ENCODE measurements at places on chromosomes 3 and 15.

GRCh38 chr3:38650248-38650951 lies 913 bp upstream of the SCN5A start:
- no peak for DNase-seq

DNA sequence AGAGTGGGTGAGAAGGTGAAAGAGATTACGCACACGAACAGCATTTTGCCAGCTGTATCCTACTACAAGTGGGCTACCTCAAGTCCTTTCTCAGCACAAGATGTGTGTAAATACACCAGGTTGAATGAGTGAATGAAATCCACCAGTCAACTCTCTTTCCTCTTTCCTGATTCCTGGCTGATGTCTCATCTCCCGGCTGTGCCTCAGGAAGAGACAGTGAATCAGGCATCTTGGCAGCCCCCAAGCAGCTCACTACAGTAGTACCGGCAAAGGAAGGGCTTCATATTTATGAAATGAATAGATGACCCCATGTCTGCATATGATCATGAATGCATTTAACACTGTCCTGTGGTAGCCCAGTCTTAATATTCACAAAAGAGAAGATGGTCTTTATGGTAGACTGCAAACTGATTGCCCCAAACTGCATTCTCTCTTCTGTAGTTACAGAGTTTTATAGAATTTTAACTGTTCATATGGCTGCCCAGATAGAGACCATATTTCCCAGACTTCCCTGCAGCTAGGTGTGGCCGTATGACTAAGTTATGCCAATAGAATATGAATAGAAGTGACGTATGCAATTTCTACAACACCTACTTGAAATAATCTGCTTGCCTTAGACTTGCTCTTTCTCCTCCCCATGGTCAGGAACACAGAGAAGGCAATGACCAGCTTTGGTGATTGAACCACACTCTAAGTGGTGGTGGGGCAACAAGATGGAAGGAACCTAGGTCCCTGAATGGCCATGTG lies 22.7 kb downstream of the MGLL start:
- no peak for DNase-seq

- DNase-seq, result no peak
Observed at GRCh38 chr3:3085782-3086181, 24.4 kb downstream of the IL5RA start.

DNA sequence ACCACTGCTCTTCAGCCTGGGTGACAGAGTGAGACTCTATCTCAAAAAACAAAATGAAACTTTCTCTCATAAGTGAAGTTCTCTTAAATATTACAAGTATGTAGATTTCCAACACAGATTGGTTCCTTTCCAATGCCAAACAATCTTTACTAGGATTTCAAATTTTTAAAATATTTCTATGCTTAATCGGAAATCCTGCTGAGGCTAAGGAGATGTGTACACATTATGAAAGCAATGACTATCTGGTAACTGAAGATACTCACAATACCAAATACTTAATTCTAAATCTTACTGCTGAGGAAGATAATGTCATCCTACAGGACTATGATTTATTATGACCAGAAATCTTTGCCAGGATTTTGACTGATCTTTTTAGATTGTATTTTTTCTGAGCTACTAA lies 255.6 kb upstream of the ZNF717 start:
- no peak for DNase-seq

DNA sequence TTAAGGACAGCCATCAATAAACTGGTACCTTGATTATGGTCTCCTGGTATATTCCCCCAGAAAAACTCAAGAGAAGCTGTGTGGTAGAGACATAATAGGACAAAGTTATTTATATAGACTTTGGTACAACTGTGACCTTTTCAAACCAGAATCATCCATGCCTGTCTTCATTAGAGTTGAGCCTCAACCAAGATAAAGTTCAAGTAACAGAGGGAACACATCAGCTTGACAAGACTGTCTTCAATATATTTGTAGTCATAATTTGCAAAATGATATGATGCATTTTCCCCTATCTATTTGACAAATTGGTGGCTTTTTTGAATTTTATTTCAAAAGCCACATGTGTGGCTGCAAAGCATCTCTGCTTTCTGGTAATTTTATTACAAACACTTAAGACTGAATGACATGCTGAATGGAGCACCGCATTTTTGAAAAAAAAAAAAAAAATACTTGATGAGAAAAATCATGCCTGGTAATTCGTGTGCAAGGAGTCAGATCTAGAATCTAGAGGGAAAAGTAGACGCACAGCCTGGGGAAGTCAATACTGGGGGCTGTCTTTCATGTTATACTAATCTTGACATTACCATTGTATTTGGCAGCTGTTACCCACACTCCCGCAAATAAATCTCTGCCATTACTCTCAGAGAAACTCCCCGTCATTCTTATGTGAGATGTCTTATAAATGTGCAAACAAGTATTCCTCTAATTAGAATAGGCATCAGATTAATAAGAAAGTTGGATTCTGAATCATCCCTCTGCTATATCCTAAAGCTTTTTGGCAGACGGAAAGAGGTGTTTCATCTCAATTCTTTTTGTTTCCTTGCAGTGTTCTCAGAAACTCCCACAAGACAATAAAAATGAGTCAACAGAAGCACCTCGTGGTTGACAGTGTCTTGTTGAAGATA lies 554.8 kb upstream of the CBLB start:
- no peak for DNase-seq

GRCh38 chr3:182238126-182238525 lies 526.4 kb downstream of the SOX2 start:
- peak; percentile 66 for DNase-seq

GRCh38 chr3:192817053-192817452 lies 89.7 kb upstream of the FGF12 start:
- no peak for DNase-seq

- DNase-seq, result no peak
Observed at GRCh38 chr3:43319794-43320193, 33.5 kb downstream of the SNRK start.

DNA sequence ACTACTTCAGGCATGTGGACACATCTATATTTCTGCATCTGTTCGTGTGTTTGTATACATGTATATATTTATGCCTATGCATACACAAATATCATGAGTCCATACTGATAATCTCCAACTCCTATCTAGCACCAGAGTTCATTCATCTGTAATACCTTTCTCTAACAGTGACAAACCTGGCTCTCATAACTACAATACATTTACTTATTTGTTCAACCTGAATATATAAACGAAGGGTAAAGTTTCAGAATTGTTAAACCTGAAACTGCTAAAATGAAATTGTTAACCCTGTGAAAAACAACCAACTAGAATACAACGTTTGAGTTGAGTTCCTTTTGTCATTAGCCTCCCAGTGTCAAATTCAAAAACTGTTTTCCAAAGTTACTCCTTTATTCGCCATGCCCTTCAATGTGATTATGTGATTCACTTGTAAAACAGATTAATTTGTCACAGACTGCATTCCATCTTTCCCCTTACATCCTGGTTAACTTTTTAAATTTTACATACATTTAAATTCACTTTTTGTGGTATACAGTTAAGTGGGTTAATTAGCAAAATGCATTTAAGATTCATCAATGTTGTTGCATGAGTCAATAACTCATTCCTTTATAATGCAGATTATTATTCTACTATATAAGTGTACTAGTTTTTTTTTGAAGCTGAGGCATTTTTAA lies 58.5 kb downstream of the PIK3R4 start:
- DNase-seq, result no peak

DNA sequence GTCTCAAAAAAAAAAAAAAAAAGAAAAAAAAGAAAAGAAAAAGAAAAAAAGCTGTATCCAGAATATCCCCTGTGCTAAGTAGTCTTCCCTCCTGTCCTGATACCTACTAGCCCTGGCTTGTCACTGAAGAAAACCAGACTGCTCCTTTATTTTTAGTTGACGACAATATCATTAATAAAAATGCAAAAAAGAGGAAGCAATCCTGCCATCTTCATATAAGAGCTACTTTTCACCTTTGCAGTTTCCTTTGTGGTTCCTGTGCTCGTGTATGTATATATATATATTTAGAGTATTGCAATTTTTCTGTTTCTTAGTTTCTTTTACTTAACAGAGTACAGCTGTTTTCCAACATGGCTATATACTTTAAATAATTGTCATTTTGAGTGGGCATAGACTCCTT lies 13.6 kb downstream of the C3orf20 start:
- DNase-seq, result no peak

DNA sequence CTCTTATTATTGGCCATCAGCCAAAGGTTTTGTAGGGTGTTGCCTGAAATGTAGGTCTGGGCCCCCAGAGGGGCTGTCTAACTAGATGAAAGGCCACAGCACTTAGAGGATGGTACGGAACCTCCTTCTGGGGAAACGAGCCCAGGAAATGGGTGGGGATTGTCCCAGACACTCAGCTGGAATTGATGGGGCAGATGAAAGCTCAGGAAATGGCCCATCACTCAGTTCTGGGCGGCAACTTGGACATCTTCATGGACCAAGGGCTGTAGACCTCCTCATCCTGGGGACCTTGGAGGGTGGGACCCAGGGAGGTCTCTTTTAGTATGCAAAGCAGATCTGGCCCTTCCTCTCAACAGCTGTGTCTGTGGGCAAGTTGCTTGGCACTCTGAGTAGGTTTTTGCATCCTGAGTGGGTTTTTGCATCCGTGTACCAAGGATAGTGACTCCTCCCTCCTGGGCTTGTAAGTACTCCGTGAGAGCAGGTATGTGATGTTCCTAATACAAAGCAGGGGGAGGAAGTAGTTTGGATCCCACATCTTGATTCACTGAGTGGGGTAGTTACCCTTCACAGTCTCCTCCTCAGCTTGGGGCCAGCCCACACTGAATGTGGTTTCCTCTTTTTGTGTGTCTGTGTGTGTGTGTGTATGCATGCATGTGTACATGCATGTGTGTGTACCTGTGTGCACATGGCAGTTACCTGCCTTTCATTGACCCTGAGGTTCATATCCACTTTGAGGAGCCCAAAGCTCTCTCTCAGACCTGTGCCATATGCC lies 292.0 kb downstream of the RPLP1 start:
- DNase-seq, result peak; percentile 43

DNA sequence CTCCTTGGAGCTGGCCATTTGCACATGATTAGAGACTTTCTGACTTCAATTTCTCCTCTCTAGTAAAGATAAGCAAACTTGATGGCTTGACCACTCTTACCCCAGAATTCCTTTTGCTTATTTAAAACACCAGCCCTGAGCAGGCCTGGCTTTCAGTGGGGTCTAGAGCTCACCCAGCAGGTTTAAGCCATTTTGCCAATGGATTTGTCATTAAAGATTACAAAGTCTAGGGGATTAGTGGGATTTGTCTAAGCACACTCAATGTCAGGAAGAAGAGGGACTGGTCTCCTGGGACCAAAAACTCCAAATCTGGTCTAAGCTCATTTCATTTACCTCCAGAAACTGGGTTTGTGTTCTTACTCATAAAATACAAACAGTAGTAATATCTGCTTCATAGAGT lies 57.3 kb upstream of the SNTN start:
- DNase-seq, result no peak

DNA sequence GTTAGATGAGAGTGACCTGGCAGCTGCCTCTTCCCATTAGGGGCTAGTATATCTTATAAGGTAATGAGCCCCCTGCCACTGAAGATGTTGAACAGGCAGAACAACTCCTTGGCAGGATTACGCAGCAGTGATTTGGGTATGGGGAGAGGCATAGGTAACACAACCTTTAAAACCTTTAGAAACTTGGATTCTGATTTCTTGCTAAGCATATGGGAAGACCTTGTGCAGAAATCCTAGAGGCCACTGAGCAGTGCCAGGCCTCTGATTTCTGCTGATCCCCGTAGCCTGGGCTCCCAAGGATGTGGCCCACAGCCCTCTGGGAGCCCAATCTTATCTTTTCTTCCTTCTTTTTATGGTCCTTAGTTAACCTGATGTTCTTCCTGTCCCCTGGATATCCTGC lies 237.9 kb upstream of the ROPN1 start:
- peak; percentile 32 for DNase-seq

- no peak for DNase-seq
Observed at GRCh38 chr3:184766555-184767261, 45.3 kb upstream of the VPS8 start.

DNA sequence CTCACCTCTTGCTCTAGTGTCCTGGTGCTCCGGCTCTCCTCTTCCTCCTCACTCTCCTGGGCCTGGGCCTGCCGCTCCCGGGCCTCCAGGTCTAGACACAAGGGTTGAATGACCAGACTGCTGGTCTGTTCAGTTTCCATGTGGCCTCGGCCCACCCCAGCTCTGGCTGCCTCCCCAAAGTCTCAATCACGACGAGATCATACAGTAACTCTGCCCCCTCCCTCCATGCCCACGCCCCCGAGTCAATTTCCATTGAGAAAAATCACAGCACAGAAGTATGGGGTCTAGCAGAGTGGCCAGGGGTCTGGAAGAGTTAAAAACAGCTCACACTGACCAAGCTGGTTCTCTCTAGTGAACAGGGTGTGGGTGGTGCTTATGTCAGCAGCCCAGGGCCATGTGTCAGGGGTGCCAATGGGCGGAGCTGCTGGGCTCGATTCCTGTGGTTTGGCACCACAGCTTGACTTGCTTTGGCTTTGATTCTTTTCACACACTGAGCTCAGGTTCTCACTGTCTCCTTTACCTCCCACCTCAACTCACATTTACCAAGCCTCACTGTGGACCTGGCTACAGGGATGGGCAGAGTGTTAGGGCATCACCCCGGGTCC lies 6.9 kb downstream of the C15orf62 start:
- DNase-seq, result no peak

- DNase-seq, result peak; percentile 94
Observed at GRCh38 chr3:46629551-46630517, 17.5 kb downstream of the FAM240A start.

GRCh38 chr3:18751514-18751913 lies 326.4 kb upstream of the SATB1 start:
- DNase-seq, result no peak

GRCh38 chr3:172256101-172256734 lies 192.0 kb downstream of the GHSR start:
- DNase-seq, result no peak

GRCh38 chr15:67678993-67679392 lies 136.5 kb downstream of the MAP2K5 start:
- DNase-seq, result no peak

DNA sequence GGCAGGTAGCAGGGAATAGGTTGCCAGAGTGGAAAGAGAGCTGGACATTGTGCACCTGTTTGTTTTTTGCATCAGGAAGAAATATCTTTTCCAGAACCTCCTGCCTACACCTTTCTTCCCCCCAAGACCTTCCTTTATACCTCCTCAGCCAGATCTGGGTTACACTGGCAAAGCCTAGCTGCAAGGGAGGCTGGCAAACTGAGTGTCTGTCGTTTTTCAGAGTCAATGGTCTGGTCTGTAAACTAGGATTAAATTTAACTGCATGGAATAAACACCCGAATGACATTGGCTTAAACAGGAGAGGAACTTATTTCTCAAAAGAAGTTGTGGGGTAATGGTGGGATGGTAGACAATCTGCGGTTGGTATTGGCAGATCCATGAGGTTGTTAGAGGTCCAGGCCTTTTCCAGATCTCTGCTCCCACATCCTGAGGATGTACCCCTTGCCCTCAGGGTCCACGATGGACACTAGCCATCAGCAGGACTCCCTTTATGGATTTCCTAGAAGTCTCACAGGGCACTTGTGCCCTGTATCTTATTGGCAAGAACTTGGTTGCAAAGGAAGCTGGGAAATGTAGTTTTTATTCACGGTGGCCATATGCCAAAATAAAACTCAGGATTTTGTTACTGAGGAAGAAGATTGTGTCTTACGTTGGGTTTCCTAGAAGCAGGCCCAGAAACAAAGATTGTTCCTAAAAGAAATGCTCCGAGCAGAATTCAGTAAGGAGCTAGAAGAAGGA lies 3.2 kb upstream of the RARRES1 start:
- peak; percentile 16 for DNase-seq

Data from islet precursor cell (in vitro differentiated cells).